Activated gamma-delta T cell treated with Interleukin-2 at 50 U/mL for 16 hours (primary cell): ENCODE measurements at places on chromosomes 5 and 9.

DNA sequence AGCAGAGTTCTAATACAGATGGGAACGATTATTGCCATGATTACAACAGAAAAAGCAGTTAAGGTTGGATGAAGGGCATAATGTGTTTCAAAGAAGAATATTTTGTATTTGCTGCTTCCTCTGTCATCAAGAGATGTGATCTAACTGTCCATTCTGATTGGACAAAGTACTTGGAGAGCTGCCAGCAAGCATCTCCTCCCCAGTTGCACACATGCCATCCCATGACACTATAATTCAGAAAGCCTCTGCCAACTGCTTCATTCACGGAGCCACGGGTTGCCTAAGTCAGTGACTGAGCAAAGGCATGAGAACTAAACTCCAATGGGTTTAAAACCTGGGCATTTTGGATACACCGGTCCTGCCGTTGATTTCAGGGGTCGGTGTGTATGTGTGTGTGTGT lies 253.8 kb downstream of the CRB2 start:
- no peak for DNase-seq

- DNase-seq = no peak
Observed at GRCh38 chr5:99771296-99771695, 763.9 kb upstream of the FAM174A start.

DNA sequence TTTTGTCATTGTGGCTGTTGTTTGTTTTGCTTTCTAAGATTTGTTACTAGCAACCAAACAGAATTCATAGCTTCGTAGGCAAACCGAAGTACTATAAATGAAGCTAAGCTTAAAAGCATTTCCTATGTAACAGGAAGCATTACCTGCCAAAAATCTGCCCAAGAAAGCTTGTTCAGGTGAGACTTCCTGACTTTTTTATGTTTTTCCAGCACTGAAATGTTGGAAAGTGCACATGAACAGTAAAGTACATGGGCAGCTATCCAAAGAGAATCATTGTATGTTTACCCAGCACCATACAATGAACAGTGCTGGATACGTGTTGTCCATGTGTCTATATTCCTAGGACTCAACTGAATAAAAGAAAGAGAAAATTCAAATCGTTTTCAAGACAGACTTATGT lies 247.1 kb downstream of the NFIB start:
- DNase-seq = no peak

DNA sequence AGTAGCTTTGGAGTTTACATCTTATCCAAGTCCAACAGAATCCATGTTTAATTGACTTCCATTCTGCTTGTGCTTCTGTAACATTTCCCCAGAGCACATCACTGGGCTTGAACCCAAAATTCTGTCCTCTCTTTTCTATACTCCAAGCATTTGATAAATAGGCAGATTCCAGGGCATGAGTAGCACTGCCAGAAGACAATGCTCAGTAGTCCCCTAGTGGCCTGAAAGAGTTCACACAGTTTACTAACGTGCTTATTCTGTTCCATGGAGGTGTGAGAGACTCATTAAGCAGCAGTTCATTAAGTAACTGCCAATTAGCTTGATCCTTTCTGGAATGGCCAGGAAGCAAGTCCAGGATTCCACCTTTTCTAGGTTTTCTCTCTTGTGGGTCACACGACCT lies 9.4 kb upstream of the GABRA6 start:
- no peak for DNase-seq

DNA sequence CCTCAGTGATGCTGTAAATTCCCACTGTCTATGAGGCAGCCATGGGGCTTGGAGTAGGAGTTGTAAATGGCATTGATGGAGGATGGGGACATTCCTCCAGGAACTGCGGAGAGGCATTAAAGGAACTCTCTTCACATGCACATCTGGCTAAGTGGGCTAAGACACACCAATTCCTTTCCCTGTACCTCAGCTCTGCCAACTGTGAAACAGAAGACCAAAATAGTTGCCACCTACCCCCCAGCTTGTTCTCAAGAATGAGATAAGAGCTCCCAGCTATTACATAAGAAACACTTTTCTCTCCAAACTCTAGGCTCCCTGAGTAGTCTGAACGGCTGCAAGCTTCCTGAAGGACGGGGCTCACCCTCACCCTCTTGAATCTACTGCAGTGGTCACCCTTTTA lies 144.6 kb upstream of the SLC30A5 start:
- DNase-seq = no peak

DNA sequence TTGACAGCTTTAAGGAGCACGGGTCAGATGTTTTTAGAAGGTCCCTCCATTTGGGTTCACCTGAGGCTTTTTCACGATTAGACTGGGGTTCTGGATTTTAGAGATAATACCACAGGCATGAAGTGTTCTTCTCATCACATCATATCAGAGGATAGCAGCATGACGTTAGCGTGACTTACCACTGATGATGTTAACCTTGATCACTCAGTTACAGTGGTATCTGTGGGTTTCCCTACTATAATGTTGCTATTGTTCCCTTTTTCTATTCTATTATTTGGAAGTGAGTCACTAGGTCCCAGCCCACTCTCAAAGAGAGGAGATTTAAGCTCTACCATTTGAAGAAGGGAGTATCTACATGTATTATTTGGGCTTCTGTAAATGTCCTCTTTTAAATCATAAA lies 300.0 kb downstream of the MAST4 start:
- DNase-seq = no peak

DNA sequence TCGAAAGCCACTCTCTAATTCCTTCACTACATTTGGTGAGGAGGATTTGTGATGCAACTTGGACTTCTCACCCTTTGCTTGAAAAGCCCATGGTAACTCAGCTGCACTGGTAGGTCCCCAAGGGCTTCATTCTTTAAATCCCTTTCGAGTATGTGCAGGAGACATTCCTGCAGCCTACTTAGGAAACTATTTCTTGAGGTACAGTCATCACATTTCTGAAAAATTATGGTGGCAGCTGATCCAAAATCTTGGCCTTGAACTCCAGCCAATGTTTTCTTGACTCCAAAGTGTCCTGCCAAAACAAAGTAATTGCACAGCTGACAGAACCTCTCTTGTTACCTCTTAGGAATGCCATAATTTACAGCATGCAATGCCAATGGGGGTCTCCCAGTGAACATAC lies 99.7 kb downstream of the NPR3 start:
- DNase-seq = no peak

- DNase-seq = no peak
Observed at GRCh38 chr5:85479849-85480248, 1095.2 kb upstream of the EDIL3 start.

- no peak for DNase-seq
Observed at GRCh38 chr9:122904466-122904822, 715 bp downstream of the RC3H2 start.

DNA sequence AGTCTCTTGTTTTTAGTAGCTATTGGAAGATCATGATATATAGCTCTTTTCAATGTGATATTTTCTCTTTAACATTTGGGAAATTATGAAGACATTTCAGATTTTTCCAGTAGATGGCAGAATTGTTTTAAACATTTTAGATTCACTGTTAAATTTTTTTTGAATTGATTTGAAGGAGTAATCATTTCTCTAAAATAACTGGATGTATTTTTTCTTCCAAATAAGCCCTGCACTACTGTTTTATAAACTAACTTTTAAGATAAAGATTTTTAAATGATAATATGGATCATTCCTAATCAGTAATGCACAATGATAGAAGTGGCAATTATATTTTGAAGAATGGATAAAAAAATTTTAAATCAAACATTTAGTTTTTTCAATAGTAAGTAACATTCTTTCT lies 14.2 kb downstream of the NDUFAF2 start:
- no peak for DNase-seq

DNA sequence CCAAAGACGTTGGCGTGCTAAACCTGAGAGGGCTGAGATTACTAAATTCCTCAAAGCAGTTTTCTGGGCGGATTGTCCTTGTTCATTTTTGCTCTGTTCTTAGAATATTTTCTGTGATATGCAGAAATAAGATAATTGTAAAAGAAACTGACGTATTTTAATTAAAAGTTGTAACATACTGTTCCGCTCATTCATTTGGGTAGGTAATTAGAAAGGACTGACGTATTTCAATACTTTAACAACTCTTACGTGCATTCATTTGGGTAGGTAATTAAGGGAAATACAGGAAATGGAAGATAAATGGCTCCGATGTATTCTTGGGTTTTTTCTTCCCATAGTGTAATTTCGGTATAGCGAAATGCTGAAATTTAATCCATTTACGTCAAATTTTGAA lies 1.1 kb downstream of the OSTF1 start:
- DNase-seq = no peak

- DNase-seq = no peak
Observed at GRCh38 chr9:99075246-99075912, 29.5 kb upstream of the TGFBR1 start.

DNA sequence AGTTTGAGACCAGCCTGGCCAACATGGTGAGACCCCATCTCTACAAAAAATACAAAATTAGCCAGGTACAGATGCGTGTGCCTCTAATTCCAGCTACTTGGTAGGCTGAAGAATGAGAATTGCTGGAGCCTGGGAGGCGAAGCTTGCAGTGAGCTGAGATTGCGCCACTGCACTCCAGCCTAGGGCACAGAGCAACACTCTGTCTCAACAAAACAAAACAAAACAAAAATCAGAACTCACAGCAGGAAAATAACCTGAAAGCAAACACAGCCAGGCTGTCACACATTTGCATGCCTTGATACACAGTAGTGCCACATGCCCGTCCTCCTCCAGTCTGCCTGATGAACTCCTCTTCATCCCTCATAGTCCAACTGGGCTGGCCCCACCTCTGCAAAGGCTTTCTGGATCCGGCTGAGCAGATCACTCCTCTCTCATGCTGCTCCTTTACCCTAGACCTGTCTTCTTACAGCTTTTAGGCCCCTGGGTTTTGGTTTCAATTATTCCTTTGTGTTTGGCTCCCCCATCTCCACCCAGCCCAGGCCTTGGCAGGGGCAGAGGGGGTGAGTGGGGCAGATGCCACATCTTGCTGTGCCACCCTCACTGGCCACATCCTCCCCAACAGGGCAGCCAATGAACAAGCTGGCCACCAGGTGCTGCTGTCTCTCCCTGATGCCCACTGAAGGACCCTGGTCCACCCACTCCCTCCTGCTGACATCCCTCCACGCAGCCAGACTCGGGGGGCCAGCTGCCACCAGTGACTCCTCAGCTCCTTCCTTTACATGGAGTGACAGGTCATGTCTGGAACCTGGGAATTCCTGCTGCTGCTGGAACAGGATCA lies 62.0 kb upstream of the GGTA1 start:
- no peak for DNase-seq

DNA sequence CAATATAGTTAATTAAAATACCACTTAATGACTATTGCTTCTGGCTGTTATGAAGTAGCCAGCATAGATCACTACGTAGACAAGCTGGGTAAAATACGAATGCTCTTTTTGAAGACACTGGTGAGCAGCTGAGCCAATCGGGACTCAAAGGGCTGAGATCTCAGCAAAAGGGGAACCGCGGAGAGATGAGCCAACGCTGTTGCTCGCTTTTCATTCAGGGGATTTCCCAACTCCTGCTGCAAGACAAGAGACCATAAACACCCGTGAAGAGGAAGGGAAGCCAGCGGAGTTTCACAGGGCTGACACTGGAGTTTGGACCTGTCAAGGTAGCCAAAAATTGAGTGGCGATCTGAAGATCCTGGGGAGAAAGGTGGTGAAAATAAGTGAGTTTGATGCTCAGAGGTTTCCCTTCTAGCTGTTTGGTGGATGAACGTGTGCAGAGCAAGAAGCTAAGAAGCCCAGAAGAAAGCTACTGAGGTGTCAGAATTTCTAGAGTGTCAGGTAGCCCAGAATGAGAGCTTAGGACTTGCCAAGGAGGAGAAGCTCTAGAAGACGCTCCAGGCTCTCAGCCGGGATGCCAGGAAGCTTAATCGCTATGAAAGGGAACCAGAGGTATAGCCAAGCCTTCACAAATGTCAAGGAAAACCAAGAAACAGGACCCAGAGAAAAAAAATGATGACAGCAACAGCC lies 79.6 kb upstream of the RNU6ATAC start:
- DNase-seq = no peak

- DNase-seq = no peak
Observed at GRCh38 chr9:69444021-69444420, 119.0 kb downstream of the ENTREP1 start.

DNA sequence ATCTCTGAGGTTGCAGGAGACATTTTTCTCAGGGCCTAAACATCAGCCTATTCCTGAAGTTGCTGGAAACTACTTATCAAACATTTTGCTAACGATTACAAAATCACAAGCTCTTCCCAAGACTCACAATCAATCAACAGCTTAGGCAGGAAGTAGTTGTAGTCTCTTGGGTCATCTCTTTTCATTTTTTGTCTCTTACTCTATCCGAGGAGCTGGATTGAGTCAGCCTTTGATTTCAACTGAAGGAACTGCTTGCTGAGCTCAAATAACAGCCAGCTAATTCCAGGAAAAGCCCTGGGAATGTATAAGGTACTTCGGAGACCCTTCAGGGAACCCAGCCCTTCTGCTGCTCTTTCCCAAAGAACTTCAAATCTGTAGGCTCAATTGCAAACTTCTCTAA lies 398.9 kb downstream of the PLK2 start:
- DNase-seq = no peak

- no peak for DNase-seq
Observed at GRCh38 chr5:67902497-67902830, 313.1 kb upstream of the PIK3R1 start.

- DNase-seq = no peak
Observed at GRCh38 chr5:763998-764781, 20.3 kb downstream of the ZDHHC11B start.

DNA sequence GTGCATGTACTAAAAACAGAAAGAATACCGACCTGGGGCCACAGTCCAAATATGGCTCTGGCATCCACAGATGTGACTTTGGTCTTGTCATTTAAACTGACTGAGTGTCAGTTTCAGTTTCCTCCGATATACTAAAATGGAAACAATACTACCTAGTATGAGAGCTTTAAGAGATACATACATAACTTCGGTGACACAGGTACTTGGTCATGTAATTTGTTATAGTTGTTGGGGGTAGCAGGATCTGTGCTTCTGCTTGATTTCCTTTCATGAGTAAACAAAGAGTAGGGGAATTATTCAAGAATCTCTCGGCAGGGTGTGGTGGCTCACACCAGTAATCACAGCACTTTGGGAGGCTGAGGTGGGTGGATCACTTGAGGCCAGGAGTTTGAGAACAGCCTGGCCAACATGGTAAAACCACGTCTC lies 32.1 kb downstream of the MTMR12 start:
- DNase-seq = no peak

DNA sequence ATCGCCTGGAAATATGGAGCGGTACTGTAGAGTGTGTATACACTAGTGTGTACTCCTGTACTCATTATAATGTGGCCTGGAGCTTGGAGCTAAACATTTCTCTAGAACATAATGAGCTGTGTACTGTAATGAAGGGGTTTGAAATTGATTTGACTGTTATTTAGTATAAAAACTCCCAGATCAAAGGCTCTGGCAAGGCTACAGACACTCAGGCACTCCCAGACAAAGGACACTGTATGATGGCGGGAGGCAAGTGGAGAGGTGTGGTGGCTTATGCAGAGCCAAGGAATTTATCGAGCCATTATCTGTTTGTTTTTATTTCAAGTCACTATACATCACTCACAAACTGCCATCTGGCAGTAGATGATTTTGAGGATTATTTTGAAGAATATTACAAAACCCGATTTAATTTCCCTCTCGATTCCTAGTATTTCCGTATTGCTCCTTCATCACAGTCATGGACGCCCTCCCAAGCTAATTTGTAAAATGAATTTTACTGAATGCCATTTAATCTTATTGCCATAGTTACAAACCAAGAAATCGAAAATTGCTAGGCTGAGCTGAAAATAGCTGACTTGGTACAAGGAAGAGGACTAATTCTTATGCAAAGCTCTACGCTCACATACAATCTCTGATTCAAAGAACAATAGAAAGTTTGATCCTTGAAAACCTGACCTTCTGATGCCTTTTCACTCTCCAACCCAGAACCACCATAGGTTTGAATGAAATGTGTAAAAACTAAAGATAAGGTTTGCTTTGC lies 240.2 kb upstream of the SEMA6A start:
- no peak for DNase-seq
